ENCODE measurements at places on chromosomes 3 and 15.

GRCh38 chr3:21524133-21524532 is 226.9 kb downstream of the ZNF385D start:
- DNase-seq, result no peak

- DNase-seq, result no peak
These were observed 42.0 kb upstream of the SEC61A1 start for GRCh38 chr3:128009952-128010846.

DNA sequence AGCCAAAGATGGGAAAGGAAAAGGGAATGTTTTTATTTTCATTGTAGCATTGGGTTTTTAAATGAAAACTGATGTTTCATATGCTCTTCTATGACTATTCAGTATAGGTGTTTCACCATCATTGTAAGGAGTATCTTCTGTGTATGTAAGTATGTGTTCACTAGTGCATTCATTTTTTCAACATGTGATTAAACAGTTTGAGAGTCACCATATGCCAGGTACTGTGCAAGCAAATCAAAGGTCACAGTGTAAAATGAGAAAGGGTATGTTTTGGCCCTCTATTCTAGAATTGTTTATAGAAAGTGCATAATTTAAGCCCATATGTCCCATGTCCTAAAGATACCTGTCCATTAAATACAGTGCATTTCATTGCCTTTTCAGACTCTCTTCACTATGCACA is 207.2 kb downstream of the ZBTB20 start:
- DNase-seq, result no peak

- no peak for DNase-seq
These were observed 218.8 kb downstream of the MAGI1 start for GRCh38 chr3:65819896-65820295.

DNA sequence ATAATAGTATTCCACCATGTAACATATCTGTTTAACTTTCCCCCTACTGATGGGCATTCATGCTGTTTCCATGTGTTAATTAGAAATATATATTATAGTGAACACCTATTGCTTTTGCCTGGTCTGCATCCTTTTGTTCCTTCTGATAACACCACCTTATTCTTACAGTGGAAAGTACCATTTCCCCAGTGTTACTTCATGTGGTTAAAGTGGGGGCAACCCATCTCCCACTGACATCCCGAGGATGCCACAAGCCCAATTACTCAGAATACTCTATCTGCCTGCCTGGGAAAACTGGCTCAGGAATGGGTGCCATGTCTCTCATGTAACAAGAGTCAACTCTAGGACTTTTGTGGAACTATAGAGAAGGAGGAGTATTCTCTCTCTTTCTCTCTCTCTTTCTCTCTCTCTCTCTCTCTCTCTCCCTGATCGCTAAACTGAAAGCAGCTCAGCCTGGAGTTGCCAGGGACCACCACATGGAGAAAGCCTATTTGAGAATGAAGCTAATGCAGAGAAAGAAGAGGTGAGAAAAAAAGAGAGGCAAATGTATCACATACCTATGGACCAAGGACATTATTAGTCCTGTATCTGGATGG is 66.4 kb upstream of the PPIB start:
- no peak for DNase-seq

- DNase-seq, result no peak
These were observed 324.0 kb downstream of the UACA start for GRCh38 chr15:70439304-70439877.

DNA sequence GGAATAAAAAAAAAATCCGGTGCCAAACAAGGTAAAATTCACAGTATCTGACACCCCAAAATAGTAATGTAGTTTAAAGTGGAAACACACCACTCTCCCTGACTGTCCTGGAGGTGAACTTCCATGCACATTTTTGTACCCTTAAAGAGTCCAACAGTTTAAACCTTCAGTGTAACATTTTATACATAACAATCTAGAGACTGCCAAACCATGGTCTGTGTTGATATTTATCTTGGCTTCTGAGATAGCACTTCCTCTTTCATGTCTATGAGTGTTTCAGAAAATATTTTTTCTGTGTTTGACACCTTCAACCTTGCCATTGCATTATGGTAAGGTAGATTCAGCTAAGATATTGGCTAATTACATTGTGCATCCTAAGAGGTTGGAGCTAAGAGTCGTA is 13.9 kb downstream of the TMEM45A start:
- DNase-seq, result no peak

GRCh38 chr15:80503319-80503952 is 99.3 kb downstream of the ARNT2 start:
- DNase-seq, result no peak

GRCh38 chr3:134388788-134389485 is 14.7 kb upstream of the AMOTL2 start:
- DNase-seq, result no peak

DNA sequence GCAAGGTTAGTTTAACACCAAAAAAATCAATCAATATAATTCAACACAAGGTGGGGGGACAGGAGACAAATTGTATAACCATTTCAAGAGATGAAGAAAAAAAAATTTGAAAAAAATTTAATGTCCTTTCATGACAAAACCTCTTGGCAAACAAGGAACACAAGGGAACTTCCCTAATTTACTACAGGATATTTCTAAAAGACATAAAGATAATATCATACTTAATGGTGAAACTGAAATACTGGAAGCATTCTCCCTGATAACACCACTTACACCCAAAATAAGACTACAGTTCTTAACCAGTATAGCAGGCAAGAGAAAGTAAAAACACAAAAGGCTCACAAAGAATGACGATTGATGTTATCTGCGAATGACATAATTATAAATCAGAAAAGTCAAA is 44.7 kb downstream of the IFT57 start:
- DNase-seq, result no peak

- DNase-seq, result no peak
These were observed 36.5 kb upstream of the PCSK6 start for GRCh38 chr15:101526021-101526420.

DNA sequence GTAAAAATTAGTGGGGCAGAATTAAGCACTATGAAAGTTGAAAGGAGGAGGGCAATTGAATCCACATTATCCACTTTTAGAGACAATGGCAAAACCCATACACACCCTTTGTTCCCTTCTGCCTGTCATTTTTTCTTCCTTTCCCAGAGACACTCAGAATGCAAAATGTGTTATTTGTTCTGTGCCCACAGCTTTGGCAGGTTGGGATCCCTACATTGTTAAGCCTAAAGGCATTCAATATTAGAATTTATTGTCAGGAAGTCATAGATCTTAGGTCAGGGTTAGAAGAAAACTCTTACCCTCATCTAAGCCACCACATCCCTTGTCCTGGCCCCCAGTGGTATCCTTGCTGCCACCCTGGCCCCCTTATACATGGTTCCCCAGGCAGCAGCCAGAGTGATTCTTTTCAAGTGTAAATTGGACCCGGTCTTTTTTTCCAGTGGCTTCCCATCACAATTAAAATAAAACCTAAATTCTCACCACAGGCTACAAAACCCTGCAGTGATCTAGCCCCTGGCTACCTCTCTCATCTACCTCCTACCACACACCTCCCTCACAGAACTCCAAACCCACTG is 470.1 kb upstream of the ATP11B start:
- no peak for DNase-seq

DNA sequence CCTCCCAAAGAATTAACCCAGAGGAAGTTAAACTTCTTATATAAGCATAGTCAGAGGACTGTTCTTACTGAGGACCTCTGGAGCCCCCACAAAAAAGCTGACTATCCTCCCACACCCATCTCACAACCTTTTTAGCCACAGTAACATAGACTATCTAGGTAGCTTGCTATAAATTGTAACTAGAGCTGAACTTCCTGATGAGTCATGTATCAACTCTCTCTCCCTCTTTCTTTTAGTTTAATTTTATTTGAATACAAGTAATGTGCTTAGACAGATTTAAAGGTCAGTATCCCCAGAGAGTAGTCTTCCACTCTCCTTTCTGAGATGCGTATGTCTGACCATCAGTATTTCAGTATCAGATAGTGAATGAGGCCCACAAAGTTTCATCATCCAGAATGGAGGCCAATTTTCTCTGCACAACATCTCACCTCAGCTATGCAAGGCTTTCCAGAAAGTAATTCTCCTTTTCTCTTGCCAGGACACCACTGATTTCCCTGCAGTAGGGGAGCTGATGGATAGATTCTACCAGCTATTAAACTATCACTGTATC is 104.0 kb upstream of the MYRIP start:
- no peak for DNase-seq

- no peak for DNase-seq
These were observed 13.0 kb upstream of the PIGZ start for GRCh38 chr3:196981657-196982056.

GRCh38 chr3:140290105-140290504 is 355.1 kb downstream of the CLSTN2 start:
- no peak for DNase-seq

GRCh38 chr3:122415104-122415744 is 638 bp downstream of the WDR5B start:
- DNase-seq, result peak; percentile 19

GRCh38 chr15:70142322-70143191 is 44.8 kb upstream of the TLE3 start:
- peak; percentile 44 for DNase-seq

GRCh38 chr15:60936186-60936585 is 292.9 kb downstream of the RORA start:
- no peak for DNase-seq

GRCh38 chr15:58038426-58039078 is 27.0 kb downstream of the ALDH1A2 start:
- DNase-seq, result no peak

DNA sequence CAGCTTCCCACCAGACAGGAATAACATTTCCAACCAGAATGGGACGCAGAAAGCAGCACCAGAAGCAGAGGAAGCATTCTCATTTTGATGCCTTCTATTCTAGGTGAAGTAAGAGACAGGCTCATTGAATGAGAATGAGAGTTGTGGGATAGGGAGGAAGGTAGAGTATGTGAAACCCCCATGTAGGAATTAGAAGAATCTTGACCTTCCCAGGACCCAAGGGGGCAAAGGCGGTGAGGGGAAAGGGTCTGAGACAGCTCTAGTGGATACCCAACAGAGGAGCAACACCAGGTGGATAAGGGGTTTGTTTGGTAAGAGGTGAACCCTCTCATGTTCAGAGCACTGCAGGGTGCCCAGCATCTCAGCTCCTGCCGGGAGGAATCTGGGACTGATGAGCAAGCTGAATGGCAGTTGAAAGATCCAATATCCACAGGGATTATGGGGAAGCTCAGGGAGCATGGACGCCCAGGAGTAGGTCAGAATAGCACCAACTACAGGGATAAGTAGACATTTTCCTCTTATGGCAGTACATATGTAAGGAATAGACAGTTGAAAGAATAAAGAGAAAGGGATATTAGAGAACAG is 77.0 kb downstream of the PLCL2 start:
- DNase-seq, result no peak

DNA sequence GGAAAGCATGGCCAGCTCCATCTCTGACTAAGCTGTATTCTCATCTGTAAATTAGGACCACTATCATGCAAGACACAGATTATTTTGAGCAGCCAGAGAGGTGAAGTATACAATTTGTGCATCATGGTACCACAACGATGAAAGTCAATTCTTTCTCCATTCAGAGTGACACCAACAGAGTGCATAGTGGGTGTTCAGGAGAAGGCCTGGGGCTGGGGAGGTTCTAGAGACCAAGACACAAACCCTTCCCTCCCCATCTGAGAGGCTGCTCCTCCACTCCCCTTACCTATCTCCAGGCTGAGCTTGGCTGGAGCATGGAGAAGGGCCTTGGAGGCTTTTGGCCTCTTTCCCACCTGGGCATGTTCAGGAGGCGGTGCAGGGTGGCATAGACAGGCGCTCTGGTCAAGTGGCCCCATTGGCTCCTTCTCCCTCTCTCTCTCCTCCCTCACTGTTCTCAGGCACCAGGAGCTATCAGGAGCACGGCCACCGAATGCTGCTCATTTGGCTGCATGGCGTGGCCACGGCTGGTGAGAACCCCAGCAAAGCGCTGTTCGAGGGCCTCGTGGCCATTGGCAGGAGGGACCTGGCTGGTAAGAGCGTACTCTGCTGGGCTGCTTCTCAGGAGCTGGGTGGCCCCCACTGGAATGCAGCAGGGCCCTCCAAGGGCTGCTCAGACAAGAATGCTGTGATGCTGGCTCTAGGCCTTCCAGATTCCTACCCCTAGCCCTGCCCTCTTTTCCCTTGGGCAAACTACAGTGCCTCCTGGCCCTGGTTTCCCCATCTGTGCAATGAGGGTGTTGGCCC is 37.9 kb downstream of the ANKDD1A start:
- no peak for DNase-seq

DNA sequence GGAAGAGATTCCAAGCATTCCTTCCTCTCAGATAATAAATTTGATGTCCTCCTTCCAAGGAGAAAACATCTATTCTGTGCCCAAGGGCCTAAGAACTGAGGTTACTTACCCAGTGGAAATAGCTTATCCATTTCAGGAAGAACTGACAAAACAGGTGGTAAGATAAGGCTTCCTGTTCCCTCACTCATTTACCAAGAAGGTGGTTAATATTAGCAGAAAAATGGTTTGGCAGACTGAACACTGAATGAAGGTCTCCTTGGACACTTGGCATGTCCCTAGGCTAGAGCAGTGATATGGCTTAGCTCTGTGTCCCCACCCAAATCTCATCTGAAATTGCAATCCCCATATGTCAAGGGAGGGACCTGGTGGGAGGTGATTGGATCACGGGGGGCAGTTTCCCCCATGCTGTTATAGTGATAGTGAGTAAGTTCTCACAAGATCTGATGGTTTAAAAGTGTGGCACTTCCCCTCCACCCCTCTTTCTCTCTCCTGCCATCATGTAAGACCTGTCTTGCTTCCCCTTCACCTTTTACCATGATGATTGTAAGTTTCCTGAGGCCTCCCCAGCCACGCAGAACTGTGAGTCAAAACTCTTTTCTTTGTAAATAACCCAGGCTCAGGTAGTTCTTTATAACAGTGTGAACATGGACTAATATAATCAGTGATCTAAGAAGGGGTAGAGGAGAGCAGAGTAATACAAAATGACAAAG is 127.4 kb downstream of the ST8SIA2 start:
- DNase-seq, result no peak

DNA sequence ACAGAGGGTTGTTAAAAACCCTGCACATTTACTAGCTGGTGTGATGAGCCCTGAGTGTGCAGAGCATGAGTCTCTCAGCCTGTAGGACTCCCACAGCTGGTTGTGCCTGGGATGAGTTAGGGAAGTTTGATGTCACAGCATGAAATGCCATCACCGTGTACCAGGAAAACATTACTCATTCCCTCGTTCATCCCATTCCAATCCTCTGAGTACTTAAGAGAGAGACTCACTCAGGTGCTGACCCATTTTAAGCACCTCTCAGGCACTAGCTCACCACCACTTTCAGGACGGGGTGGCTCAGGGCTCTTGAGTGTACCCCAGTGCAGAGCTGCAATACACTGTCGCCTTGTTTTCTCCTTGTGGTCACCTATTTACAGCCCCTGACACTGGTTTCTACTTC is 18.7 kb downstream of the MGLL start:
- no peak for DNase-seq

- DNase-seq, result no peak
These were observed 998.6 kb upstream of the EPHA6 start for GRCh38 chr3:95815828-95816227.

- DNase-seq, result no peak
These were observed 256.6 kb downstream of the ROBO2 start for GRCh38 chr3:77296527-77296926.

- no peak for DNase-seq
These were observed 367.8 kb upstream of the UMPS start for GRCh38 chr3:124362455-124362854.

GRCh38 chr15:63349156-63349555 is 32.5 kb downstream of the CA12 start:
- no peak for DNase-seq

Data from stimulated activated CD8-positive, alpha-beta memory T cell treated with anti-CD3 and anti-CD28 coated beads, Interleukin-15, amount 100 ng/mL, for 48 hours (primary cell).